ENCODE measurements at places on chromosomes 5 and 9. TPM values are rescaled to one million over a fixed set of nuclear protein-coding genes. Genes with fewer than 3 reads are reported as not detected.

Gene ZNF658
- total RNA-seq = 3.6 TPM

Gene DNM1
- total RNA-seq = 18.7 TPM

Gene SAXO1
- not detected for total RNA-seq

GRCh38 chr5:127417528-127417927, 99.9 kb upstream of the PRRC1 start:
- no peak for DNase-seq

DNA sequence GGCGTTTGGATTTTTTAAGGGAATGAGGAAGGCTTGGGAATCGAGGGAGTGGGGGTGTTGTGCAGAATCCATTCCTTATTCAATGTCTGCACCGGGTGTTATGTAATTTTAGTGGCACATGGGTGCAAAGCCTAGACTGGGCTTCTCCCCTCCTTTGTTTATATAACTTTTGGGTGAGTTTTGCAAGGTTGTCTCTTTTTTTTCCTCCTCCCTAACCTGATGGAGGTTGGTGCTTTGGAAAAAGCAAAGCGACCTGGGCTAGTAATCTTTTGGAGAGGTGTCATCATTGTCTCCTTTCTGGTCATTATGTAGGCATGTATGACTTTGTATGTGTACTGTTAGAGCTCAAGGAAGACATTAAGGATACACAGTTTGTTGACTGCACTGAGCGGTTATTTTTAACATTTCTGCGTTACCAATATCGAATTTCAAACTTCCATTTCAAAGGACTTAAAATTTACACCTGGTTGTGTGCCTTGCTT, 3.1 kb downstream of the SMARCA2 start:
- no peak for DNase-seq

- no peak for DNase-seq
Measured at GRCh38 chr5:89087551-89088318, 204.8 kb upstream of the MEF2C start.
